ENCODE measurements at places on chromosomes 4 and X.

DNA sequence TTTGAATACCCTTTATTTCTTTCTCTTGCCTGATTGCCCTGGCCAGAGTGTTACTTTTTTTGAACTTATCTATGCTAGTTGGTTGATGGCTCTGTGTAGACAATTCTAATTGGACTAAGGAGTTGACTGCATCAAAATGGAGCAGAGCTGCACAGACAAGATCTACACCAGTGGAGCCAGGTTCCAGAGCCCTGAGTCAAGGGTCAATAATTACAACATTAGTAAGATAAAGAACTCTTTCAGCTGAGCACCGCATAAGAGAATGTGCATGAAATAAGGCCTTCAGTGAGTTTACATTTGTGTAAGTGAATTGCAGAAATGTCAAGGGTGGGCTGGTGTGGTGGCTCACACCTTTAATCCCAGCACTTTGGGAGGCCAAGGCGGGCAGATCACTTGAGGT lies 599.7 kb upstream of the TENM3 start:
- DNase-seq: no peak

GRCh38 chrX:86178906-86179305 lies 30.7 kb downstream of the DACH2 start:
- DNase-seq: no peak

DNA sequence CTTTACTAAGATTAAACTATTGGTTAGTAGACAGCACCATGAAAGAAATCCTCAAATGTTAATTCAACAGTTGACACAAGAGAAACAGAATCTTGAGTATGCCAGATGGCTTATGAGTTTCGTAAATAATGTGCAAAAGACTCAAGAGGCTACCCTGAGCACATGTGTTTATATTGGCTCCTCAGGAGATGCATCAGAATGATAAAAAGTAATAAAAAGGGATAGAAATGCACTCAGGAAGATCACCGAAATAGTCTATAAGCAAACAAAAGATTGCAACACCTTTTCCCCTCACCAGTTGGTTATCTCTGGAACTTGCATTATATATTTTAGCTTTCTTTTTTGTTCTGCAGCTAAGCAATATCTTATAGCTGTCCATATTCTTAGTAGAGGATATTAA lies 84.4 kb downstream of the SCFD2 start:
- no peak for DNase-seq

- no peak for DNase-seq
Measured at GRCh38 chr4:81914623-81915022, 442.9 kb upstream of the RASGEF1B start.

- no peak for DNase-seq
Measured at GRCh38 chrX:154902408-154902807, 16.3 kb downstream of the F8A1 start.

DNA sequence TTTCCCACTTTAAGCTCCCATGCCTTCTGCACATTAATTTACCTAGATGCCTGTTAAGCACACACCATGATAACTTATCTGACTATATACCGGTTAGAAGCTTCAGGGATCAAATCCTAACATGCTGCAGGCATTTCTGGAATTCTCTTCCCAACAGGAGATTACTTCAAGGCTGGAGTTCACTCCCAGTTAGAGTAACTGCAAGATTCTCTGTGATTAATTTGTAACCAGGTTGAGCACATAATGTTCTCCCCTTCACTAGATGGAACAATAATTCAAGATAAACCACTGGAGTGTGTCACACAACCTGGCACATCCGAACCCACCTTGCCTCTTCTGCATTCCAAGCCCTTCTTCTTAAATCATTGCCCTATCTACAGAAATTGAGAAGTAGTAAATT lies 11.8 kb upstream of the UGT2A3 start:
- no peak for DNase-seq

GRCh38 chrX:149540621-149541520 lies at the start of gene EOLA1:
Gene EOLA1 (plus strand): TSS chrX:149541012. CDS start chrX:149545631, 4,619 bp downstream.
- DNase-seq: peak; percentile 98

DNA sequence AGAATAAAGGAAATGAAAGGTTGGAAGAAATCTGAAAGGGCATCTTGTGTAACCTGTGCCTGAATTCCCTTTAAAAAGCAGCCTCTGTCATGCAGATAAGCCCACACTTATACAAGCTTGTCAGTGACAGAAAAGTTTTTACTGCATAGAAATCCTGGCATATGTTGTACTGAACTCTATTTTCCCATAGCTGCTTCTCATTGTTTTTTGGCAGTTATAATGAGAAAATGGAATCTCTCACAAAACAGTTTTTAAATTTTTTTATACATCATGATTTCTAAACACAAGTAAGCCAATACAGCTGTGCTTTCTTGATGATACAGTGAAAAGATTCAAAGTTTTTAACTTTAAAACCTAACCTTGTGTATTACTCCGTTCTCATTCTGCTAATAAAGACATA lies 511.4 kb upstream of the ARX start:
- DNase-seq: no peak

DNA sequence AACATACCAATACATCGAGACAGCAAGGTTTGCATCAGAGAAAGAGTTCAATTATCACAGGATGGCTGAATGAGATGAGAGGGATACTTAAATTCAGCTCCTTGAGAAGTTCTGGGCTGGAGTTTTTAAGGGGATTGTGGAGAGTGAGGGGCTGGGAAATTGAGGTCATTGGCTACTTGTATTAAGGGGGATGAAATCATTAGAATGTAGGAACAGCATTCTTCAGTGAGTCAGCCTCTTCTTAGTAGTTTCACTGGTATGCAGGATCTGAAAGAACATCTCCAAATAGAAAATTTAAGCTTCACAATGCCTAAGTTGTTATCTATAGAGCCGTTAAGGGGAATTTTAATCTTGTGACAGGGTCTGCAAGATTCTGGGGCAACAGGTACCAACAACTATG lies 211.6 kb upstream of the TAPT1 start:
- no peak for DNase-seq

DNA sequence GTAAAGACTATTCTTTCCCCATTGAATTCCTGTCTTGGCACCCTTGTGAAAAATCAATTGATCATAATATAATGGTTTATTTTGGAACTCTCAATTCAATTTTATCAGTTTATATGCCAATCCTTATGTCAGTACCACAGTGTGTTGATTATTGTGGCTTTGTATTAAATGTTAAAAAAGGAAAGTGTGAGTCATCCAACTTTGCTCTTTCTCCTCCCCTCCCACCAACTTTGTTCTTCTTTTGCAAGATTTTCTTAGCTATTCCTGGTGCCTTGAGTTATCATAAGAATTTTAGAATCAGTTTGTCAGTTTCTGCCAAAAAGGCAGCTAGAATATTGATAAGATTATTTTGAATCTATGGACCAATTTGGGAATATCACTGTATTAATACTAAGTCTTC lies 11.2 kb upstream of the RNF175 start:
- no peak for DNase-seq

- DNase-seq: no peak
Measured at GRCh38 chr4:127055357-127055756, 577.4 kb upstream of the INTU start.

DNA sequence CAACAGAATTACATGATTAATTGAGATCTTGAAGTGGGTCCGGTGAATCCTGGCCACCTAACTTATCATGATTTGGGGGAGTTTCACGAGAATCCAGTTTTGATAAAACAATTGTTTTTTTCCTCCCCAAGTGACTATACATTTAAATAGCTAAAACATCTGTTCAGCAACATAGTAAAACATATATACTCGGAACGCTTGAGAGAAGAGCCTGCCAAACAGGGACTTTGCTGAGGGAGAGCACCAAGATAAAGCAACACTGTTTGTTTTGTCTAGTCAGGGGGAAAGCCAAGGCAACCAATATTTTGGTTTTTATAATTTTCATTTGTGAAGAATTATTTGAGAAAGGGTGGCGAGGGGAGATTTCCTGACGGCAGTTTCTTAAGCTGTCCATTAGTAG lies 381 bp downstream of the PHEX start:
- no peak for DNase-seq

- DNase-seq: no peak
Measured at GRCh38 chrX:80846247-80846646, 36.6 kb upstream of the BRWD3 start.

DNA sequence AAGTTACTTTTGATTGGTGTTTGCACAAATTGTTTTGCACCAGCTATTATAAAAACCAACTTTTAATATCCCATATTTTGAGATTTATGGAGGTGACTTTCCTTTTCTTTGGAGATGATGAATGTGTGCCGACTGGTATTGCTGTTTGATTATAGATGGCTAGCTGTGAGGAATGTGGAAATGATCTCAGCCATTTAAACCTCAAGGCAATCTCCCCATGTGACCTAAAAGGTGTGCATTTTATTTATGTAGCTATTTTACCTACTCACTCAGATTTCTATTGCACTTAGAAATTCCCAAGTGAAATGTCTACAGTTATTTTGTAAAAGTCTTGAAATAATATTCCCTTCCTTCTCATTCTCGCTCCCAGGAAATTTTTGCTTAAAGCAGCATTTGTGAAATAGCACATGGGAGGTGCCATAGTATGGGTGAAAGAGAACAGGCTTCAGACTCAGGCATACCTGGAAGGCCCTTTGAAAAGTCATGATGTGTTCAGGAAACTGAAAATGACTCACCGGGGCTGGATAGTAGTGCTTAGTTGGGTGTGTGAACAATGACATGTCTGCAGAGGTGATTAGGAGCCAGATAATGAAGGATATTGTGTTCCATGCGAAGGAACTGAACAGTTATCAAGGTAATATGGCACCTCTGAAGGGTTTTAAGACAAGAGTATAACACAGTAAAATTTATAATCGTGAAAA lies 247.6 kb downstream of the CBLL2 start:
- DNase-seq: peak; percentile 20

DNA sequence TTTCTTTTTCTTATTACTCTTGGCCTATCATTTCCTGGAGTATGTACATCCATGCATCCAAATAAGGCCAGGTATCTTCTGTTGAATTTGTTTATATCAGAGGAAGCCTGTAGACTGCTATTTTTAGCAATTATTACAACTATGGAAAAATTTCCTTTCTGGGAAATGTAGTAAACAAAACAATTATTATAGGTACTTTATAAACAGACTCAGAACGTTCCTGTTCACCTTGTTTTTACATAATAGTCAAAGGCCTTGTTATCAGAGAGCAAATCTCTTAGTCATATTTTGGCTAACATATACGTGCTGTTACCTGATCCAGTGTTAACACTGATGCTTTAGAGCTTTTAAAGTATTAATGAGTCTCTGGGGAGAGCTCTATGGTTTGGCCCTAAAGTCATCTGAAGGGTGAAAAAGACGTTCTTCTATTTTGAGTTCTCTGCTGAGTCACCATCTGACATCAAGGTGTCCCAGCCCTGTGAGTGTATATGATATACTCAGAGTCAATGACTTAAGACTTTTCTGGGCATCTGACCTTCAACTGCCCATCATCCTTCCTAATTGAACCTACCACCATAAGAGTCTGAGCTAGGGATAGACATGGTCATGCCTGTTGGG lies 7.3 kb downstream of the SPARCL1 start:
- DNase-seq: peak; percentile 92

GRCh38 chrX:34381241-34381640 lies 249.1 kb upstream of the FAM47A start:
- DNase-seq: no peak

DNA sequence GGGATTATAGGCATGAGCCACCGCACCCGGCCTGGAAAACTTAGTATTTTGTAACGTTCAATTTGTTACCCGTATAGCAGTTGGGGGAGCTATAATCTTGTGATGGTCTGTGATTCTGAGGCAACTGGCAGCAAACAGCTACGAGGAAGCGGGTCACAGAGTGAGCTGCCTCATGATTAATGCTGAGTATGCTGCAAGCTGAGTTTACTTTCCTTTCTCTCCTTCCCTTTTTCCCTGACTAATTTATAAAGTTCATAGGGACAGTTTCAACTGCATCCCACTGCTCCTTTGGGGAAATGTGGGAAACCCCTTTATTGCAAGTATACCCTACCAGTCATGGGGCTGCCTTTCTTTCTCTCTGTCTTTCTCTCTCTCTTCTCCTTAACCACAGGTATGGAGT lies 17.7 kb upstream of the ELOVL6 start:
- DNase-seq: no peak

DNA sequence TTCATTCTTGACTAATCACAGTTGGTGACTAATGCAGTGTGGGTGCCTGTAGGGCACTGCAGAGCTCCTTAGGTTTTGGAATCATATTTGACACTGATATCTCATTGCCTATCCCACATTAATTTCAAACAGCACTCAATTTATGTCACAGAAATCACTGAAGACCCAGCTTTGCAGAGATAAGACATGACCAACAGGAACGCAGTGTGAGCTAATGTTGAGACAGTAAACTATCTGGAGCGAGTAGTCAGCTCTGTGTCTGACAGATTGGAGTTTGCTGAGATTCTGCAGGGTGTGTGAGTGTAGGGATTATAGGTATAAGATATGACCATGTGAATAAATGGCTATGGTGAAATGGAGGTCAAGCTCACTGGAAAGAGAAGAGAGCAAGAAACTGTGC lies 1586.1 kb upstream of the AGA start:
- no peak for DNase-seq

DNA sequence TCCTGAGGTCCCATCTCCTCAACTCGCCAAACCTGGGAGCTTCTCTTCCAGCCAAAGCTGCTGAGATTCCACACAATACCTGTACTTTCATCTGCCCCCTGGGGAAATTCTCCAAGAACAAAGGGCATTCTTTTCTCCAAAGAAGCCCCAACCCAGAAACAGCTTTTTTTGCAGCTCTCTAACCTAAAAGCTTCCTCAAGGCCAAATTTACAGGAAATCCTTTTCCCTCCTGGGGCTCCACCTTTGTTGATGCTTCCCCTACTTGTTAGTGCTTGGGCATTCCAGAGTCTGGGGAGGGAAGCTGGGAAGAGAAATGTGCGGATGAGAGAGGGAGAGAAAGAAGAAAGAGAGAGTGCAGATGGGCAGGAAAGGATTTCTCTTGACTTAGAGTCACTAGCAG lies 24.3 kb downstream of the ZBTB33 start:
- DNase-seq: no peak

GRCh38 chr4:10066670-10067651 lies 45.7 kb upstream of the SLC2A9 start:
- no peak for DNase-seq

GRCh38 chr4:127759228-127759820 lies 22.8 kb upstream of the HSPA4L start:
- DNase-seq: no peak

DNA sequence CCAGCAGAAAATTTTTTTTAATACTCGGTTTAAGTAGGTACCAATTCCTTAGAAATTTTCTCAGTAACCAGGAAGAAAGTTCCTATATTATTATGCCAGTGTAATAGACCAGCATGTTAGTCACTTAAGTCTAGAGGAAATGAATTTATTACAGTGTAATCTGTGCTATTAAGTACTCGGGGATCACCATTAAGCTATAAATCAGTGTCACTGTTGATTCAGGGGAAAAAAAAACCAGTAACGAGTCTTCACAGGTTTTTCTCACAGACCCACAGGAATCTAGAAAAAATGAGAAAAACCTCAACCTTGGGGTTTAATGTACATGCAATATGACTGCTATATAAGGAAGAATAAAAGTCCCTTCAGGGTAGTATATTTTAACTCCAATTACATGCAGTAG lies 138.3 kb upstream of the IL1RAPL2 start:
- no peak for DNase-seq

Data from PC-9 (cell line).